Placental pericyte (primary cell): ENCODE measurements at places on chromosomes 16 and 17. TPM values are rescaled to one million over a fixed set of nuclear protein-coding genes. Genes with fewer than 3 reads are reported as not detected.

PERCC1 gene
- total RNA-seq: not detected in 2 replicates

FSCN2 gene
- total RNA-seq: 1.3 and 2.2 TPM in 2 replicates

NOD2 gene
- total RNA-seq: not detected in 2 replicates

C17orf100 gene
- 1.1 TPM in 1 of 2 replicates, not detected in the other for total RNA-seq

PYDC1 gene
- total RNA-seq: not detected in 2 replicates

GLIS2 gene
- total RNA-seq: 3.7 and 5.3 TPM in 2 replicates

MEOX1 gene
- total RNA-seq: 0.22 and 6.6 TPM in 2 replicates

DYNLL2 gene
- total RNA-seq: 10.1 and 11.9 TPM in 2 replicates

HSD17B1 gene
- total RNA-seq: 6.8 and 8.4 TPM in 2 replicates

CDRT15 gene
- not detected in 2 replicates for total RNA-seq

RHBDL1 gene
- 2.3 and 2.4 TPM in 2 replicates for total RNA-seq

MYH1 gene
- total RNA-seq: not detected in 2 replicates

CES3 gene
- total RNA-seq: 0.22 TPM in 1 of 2 replicates, not detected in the other

HNF1B gene
- total RNA-seq: not detected in 2 replicates

PRCD gene
- total RNA-seq: 3.5 and 4.3 TPM in 2 replicates

KRTAP1-5 gene
- 1.5 and 14.2 TPM in 2 replicates for total RNA-seq

NUBP2 gene
- 78.1 and 96.1 TPM in 2 replicates for total RNA-seq

KRTAP4-9 gene
- not detected in 2 replicates for total RNA-seq

CBLN1 gene
- not detected in 2 replicates for total RNA-seq

SBK1 gene
- under 0.01 TPM in 1 of 2 replicates, not detected in the other for total RNA-seq
